GM10248 (cell line): ENCODE measurements at places on chromosomes 13 and 19.

DNA sequence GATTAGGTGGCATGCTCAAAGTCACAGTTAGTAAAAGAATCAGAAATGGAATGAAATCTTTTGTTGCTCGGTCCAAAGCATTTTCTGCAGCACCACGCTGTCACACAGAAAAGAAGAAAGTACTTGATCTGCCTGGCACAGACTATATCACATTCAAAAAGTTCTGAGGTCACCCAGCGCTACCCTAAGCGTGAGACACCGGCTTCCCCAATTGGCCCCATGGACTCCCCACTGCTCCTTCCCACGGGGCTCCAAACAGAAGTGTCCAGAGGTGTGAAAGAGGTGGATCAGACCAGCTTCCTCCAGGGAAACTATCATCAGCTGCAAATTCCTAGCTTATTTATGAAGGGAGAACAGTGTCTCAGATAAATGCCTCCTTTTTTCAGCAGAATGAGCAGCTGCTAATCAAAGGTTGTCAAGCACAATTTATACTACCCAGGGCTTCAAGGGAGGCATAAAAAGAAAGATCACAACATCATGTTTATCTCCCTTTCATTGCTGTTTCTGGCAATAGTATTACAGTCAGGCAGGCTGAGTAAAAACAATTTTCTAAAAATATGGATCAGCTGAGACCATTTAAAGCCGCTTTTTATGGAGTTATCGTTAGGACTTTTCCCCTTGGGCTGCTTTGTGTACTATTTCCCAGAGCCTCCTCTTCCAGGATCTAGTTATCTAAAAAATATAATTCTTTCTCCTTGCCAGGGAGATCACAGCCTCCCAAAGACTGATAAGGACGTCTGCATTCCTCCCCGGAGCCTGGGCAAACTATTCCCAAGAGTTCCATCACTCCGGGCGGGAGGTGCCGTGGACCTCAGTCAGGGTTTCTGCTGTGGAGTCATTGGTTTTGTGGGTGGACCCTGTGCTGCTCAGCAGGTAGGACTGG, 208.0 kb downstream of the LHFPL6 start:
- DNase-seq = no peak

DNA sequence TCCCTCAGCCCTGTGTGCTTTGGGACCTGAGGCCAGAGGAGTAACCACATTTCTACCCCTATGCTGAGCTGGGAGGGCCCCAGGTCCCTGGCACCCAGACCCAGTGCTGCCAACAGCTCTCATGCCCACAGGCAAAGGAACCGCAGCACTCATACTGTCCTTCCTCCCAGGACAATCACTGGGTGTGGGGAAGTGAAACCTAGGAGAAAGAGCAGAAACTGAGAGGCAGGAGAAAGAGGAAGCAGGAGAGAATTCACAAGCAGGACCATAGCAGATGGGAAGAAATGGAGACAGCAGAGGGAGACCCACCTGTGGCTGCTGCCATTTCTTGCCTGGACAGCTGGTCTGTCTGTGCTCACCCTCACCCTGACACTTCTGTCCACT, 18.9 kb downstream of the CCDC97 start:
- no peak for DNase-seq

GRCh38 chr13:113904411-113904810, 40.5 kb upstream of the GAS6 start:
- no peak for DNase-seq

GRCh38 chr19:1613146-1613545, 7.9 kb upstream of the UQCR11 start:
- no peak for DNase-seq

DNA sequence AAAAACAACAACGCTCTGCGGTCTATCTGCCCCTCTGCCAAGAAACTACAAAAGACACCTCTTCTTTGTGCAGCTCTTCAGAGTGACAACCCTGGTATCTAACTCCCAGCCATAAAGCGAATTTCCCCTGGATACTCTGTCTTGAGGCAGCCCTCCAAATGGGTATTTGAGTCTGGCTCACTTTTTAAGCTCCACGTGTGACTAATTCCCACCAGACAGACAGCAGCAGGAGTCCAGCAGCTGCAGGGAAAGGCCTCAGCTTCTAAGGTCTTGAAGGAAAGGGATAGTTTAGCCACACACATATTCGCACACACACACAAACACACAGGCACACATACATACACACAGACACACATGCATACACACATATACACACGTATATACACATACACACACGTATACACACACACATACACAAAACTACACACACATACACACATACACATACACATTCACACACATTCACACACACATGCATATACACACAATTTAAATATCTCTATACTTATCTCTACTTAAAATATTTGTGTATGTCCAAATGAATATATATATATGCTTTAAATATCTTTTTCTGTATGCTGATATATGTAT, 188.8 kb downstream of the TSHZ3 start:
- DNase-seq = no peak

DNA sequence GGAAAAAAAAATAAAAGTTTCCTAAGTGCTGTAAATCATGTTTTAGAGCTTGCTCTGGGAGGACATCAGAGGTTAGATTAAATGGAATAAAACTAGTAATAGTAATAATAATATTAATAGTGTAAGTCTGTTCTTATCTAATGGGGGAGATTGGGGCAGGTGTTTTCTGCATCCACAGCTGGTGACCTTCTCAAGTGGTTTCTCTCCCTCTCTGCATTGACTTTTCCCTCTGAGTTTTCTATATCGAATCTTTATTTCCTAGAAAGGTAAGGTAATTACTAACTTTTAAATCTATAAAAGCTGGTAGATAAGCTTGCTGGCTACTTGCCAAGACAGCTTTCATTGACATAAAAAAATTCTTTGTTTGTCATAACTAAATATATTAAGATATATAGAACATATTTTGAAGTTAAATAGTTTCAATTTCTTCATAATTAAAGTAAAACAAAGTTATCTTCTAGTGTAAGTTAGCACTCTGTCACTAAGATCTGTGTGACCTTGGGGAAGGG, 49.6 kb upstream of the DIAPH3 start:
- DNase-seq = no peak

DNA sequence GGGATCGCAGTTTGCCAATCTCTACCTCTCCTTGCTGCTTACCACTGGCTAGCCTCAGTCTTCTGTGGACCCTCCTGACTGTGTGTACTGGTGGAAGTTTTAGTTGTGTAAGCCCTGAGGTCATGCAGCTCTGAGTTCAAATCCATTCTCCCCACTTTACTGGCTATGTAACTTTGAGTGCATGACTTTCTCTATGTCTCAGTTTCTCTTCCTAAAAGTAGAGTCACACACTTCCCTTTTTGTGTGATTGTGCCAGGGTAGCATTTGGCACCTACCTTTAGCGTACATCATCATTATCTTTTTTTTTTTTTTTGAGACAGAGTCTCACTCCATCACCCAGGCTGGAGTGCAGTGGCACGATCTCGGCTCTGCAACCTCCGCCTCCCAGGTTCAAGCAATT, 70.3 kb downstream of the MAP4K1 start:
- no peak for DNase-seq

GRCh38 chr19:12681074-12681987, at the start of gene DHPS:
TSS of gene DHPS (minus strand) at chr19:12681880. CDS start at chr19:12681766, 114 bp downstream.
- DNase-seq = peak; percentile 93

DNA sequence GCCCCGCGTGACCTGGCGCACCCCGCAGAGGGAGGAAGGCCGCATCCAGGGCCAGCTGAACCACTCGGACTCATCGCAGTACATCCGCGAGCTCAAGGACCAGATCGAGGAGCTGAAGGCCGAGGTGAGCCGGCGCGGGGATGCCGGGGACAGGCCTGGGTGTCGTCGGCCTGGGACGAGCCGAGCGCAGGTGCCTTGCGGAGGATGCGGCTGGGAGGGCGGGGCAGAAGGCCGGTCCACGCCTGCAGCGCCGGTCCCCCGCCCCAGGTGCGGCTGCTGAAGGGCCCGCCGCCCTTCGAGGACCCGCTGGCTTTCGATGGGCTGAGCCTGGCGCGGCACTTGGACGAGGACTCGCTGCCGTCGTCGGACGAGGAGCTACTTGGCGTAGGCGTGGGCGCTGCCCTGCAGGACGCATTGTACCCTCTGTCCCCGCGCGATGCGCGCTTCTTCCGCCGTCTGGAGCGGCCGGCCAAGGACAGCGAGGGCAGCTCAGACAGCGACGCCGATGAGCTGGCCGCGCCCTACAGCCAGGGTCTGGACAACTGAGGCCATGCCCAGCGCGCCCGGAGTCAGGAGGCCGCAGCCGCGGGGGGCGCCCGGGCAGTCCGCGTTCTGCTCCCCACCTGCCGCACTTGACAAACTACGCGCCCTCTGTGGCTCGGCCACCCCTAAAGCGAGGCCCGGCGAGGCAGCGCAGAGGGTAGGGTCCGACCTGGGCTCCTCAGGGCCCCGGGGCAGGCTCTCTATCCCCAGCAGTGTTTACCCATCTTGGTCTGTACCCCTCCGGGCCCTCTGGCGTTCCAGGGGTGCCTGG, 10.8 kb downstream of the PRR36 start:
- DNase-seq = no peak

DNA sequence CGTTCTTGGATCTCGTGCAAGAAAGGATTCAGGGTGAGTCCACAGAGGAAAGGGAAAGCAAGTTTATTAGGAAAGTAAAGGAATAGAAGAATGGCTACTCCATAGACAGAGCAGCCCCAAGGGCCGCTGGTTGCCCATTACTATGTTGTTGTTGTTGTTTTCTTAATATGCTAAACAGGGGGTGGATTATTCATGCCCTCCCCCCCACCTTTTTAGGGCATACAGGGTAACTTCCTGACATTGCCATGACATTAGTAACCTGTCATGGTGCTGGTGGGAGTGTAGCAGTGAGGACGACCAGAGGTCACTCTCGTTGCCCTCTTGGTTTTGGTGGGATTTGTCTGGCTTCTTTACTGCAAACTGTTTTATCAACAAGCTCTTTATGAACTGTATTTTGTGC, 29.1 kb upstream of the PCDH9 start:
- no peak for DNase-seq

GRCh38 chr19:38422438-38422837, 3.6 kb downstream of the RASGRP4 start:
- no peak for DNase-seq

DNA sequence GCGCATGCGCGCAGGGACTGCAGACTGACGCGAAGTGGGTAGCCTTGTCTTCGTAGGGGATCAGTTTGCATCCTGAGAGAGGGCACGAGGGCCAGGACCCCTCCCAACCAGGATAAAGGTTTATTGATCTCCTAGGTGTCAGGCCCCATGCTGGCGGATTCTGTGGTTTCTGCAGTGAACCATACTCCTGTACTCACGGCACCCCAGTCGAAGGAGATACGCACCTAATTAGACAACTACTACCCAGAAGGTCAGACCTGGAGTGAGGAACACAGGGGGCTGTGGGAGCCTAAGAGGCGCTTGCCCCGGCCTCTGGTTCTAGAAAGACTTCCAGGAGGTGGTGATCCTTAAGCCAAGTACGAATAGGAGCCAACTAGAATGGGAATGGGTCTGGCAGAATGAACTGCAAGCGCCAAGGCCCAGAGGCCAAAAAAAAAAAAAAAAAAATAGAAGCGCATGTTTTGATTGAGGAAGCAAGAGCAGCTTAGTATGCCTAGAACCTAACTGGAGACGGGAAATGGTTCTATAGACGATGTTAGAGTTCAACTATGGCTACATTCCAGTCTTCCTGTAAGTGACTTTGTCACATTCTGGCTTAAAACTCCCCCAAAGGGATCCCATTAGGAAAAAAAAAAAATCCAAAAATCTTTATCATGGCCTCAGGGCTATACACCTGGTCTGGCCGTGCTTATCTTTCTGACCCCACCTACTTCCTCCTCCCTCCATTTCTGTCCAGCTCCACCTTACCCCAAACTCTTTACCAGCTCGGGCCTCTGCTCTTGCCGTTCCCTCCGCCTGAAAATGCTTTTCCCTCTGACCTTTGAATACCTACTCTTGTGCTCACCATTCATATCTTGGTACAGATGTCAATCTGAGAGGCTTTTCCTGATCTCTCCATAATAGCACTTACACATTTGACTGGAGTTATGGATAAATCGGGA, 902 bp upstream of the ZNF428 start:
- DNase-seq = no peak

GRCh38 chr19:5297272-5297669, 43.3 kb downstream of the PTPRS start:
- no peak for DNase-seq

DNA sequence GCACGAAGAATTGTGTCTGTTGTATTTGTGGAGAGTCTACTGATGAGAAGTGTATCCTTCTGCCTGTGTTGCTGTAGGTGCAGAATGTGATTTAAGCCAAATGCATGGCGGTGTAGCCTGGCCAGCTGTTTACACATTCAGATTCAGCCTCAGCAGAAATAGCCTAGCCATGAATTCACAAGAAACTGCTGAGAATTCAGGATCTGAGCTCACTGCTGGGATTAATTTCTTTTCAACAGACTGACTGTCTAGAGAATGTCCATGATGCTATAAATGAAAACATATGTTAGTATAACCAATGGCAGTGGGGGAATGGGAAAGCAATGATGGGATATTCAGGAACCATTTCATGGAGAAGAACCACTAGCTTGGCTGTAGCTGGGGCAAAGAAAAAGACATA, 77.4 kb upstream of the RNF113B start:
- no peak for DNase-seq

DNA sequence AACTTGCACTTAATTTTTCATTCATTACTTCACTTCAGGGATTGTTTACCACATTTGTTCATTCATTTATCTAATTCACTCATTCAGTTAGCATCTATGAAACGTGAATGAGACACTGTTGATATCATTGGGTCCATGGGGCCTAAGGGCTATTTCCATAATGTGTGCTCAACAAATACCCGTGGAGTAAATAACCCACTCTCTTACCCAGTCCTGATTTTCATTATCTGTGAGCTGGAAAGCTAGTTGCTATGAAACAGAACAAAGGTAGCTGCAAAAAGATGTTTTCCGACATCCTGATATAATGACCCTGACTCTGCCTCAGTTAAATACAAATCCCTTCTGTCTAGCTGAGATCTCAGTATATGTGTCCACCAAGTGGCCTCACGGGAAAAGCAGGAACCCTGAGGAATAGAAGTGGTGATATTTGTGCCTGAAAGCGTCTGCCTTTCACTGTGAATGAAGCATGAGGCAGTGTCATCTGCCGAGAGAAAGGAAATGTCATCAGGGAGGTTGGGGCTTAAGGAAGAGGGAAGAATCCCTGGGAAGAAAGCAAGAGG, 63.8 kb downstream of the SERTM1 start:
- no peak for DNase-seq

DNA sequence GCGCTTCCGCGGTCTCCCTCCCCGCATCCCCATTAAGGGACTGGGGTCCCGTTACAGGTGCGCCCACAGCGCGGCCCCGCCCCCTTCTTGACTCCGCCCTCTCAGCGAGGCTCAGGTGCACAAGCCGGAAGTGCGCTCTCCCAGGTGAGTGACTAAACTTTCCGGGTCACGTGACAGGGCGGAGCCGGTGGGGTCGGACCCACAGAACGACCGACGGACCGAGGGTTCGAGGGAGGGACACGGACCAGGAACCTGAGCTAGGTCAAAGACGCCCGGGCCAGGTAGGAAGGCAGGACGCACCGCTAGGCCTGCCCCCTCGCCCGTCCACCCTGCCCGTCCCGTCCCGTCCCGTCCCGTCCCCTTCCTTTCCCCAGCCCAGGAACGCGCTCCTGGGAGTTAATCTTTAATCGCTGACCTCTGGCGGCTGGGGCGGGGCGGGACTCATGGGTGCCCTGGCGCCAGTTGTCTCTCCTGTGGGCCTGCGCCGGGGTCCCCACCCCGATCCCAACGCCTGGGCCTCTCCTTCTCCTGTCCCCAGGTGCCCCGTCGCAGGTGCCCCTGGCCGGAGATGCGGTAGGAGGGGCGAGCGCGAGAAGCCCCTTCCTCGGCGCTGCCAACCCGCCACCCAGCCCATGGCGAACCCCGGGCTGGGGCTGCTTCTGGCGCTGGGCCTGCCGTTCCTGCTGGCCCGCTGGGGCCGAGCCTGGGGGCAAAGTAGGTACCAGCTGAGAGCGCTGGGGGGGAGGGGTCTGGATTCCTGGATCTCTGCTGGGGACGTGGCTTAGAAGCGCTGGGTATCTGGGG, at the start of gene CRB3:
Gene CRB3 (plus strand): TSS at position 202 of the 804 bp plus-strand sequence. CDS start 431 bp downstream, at position 633.
- no peak for DNase-seq
